Fibroblast of skin of abdomen (primary cell): ENCODE measurements at places on chromosomes 1 and 21.

DNA sequence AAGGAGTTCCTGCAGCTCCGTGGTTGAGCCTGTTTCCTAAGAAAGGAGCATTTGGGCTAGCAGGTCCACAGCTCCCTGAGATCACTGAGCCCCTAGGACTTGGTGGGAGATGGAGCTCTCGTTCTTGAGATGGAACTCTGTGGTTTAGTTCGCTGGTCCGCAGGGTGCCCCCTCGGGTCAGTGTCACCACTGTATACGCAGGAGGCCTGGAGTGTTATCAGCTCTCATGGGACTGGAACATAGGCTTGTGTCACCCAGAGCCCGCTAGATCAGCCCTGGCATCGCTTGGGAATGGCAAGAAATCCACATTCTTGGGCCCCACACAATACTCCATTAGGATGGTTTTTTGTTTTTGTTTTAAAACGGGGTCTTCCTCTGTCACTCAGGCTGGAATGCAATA, 3.6 kb downstream of the SNAP47 start:
- DNase-seq, result no peak

DNA sequence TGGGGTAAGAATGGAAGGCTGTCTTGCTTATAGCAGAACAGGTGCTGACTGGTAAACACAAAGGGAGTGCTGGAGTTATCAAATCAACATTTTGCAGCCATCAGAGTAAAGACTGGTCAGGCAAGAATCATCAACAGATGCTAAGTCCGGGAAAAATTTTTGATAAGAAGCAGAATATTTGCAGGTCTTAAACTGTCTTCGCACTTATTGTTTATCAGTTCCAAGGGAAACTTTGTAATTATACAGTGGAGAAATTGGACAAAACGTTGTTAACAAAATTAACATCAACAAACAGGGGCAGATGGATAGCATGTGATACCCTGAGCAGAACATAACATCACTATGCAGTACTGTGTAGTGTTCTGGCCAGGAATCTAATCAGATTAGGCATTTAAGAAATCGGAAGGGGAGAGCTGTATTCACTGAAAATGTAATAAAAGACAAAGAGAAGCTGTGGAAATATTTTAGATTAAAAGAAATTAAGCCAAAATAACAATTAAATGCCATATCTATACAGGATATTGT, 127.1 kb downstream of the DAB1 start:
- DNase-seq, result no peak

GRCh38 chr21:44000360-44000759, 11.7 kb upstream of the TRAPPC10 start:
- DNase-seq, result no peak

DNA sequence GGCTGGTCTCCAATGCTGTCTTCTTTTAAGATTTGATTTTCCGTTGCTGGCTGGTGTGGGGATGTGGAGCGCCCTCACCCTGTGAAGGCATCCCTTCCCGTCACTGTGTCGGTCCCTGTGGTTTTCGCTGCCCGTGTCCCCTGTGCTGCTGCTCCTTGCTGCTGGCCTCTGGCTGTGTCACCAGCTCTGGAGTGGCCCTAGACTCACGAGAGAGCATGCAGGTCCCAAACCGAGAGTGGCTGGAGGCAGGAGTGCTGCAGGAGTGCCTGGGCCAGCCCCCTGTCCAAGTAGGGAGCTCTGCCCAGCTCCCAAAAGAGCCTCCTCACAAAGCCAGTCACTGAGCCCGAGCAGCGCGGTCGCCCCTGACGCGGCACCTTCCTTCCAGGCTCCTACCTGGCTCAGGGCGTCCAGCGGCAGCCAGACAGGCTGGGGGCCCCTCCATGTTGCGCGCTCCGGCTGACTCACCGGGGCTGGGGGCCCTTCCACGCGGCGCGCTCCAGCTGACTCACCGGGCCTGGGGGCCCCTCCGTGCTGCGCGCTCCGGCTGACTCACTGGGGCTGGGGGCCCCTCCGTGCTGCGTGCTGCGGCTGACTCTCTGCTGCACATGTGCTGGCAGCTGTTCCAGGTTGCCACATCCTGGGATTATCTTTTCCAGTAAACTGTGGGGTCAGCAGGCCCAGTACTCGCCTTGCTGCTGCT, 106.7 kb upstream of the COL6A1 start:
- peak; percentile 98 for DNase-seq

GRCh38 chr1:232057217-232057895, 430.8 kb downstream of the DISC1 start:
- no peak for DNase-seq

- DNase-seq, result no peak
These were observed 12.6 kb downstream of the KRTAP10-1 start for GRCh38 chr21:44527156-44527982.

DNA sequence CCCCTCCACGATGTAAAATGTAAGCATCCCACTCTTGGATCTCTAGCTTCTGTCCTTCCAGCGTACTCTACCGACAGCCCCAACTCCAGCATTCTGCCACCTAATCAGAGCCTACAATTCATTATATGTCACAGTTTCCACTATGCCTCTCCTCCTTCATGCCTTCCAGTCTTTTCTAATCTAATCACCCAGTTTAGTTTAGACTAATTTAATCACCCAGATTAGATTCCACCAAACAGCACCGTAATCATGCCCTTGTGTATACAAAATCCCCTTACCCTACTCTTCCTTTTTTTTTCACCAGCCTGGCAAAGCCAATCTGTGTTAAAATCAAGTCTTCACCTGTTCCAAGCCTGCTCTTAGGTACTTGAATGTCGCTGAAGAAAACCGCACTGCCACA, 49.8 kb upstream of the KANK4 start:
- DNase-seq, result no peak

DNA sequence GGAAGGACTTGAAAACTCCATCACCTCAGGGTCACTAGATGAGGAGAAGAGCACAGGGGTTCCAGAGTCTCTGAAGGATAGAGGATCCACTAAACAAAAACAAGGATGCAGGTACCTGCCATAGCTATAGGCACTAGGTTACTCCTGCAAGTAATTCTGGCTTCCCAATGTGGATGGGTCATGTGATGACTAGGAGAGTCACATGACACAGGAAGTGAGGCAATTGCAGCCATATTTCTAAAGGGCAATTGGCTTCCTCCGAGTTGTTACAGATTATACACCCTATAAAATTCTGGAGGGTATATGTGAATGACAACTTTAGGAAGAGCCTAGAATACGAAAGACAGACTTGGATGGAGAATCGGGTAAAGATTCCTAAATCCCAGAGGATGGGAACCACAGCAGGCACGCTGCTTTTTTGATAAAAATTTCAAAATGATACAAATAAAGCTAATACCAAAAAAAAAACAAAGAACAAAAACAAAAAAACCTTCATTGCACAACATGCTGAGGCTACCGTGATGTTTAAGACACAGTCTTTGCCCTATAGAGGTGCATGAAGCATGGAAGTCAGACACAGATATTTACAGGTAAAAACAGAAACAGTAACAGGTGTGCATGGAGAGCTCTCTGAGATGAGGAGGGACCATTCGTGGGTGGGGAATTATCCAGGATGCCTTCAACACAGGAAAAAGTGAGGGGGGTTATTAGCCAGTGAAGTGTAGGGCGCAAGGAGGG, 10.5 kb downstream of the MTX1 start:
- peak; percentile 60 for DNase-seq

DNA sequence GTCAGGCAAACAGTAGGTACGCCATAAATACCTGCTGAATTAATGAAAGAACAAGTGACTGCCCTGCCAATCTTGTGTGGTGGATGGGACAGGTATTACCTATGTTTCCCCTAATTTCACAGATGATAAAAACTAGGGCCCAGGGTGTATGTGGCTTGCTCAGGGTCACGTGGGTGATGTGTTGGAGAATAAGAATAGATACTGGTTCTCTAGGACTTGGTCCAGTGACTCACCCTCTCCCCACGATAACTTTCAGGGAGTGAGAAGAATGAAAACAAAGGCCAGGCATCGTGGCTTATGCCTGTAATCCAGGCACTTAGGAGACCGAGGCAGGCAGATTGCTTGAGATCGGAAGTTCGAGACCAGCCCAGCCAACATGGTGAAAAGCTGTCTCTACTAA, 26.7 kb downstream of the SLC26A9 start:
- peak; percentile 23 for DNase-seq
